ENCODE measurements at places on chromosomes 1 and 21.

DNA sequence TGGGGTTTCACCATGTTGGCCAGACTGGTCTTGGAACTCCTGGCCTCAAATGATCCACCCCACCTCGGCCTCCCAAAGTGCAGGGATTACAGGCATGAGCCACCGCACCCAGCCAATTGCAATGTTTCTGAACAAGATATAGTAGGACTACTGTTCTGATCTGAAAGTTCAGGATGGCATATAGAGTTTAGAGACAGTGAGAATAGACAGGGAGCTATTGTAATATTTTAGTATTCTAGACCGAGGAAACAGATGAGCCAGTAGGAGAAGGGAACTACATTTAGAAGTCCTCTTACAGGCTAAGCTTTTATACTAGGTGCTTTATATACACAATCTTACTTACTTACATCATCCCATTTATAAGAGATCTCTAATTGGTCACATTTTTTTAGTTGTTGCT, 33.1 kb downstream of the SOAT1 start:
- H3K27ac ChIP-seq: no peak overlapping the region
- H3K27me3 ChIP-seq: no peaks in the 10 kb centered on the region
- peaks cover 10% of the 10 kb centered on the region for H3K4me1 ChIP-seq
- no peak overlapping the region for H3K4me3 ChIP-seq
- DNase-seq: no peak

- peak overlapping the region; percentile 74 for H3K27ac ChIP-seq
- peaks cover 52% of the 10 kb centered on the region for H3K4me1 ChIP-seq
Measured at GRCh38 chr1:94658221-94658620, 116.7 kb upstream of the F3 start.

DNA sequence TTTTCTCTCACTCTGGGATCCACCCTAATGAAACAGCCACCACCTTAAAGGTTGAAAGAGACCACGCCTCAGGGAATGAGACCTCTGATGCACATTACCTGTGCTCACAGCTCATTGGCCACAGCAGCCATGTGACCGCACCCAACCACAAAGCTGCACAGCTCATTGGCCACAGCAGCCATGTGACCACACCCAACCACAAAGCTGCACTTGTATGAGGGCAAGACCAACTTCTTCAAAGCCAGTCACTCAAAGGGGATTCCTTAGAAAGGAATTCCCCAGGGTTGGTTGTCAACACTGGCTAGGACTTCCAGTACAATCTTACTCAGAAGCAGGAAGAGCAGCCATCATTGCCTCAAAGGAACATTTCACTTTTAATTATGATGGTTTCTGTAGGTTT, 43.6 kb upstream of the PDE9A start:
- peaks cover 2% of the 10 kb centered on the region for H3K36me3 ChIP-seq
- H3K4me1 ChIP-seq: peaks cover 4% of the 10 kb centered on the region
- peaks cover 10% of the 10 kb centered on the region for H3K27me3 ChIP-seq

DNA sequence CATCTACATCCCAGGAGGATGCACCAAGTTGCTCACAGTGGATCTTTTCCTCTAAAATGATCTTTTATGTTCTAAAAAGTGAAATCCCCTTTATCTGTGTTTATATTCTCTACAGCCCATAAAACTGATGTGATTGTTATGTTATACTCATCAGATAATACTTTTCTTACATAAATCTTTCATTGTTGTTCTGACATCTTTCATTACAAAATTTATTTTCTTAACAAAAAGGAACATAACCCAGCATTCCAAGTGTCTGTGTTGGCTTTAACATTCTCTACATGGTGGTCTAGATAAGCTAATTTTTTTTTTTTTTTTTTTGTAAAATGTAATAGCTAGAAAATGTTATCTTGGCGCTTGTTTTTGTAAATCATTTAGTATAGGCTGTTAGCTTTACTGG, 8.3 kb upstream of the CACYBP start:
- peaks cover 10% of the 10 kb centered on the region for H3K36me3 ChIP-seq
- no peak overlapping the region for H3K27ac ChIP-seq
- no peaks in the 10 kb centered on the region for H3K27me3 ChIP-seq
- H3K4me1 ChIP-seq: peaks cover 2% of the 10 kb centered on the region

DNA sequence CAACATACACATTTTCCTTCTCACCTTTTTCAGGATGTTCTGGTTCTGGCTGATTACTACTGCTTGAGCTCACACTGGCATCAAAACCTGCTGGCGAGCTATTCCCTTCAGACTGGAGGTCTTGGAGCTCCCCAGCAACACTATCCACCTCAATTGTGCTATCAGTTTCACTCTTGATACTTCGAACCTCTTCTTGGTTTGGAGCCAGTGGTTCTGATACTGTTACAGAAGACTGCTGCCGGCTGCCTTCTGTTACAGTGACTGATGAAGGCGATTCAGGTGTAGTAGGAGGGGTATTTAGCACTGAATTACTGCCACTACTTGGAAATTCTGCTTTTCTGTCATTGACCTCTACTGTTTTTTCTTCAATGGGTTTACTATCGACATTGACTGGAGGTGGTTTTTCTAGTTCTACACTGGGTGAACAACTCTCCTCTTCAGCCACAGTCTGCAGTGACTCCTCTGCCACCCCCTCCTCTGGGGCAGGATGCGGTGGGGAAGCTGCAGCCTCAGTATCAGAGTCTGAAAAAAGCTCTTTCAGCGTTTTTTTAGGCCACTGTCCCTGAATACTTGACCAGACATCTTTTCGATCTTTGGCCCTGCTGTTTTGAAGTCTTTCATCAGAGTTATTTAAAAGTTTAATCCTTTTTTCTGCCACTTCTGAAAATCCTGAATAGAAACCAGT, 20.7 kb upstream of the RBM34 start:
- no peaks in the 10 kb centered on the region for H3K27me3 ChIP-seq
- no peak overlapping the region for H3K27ac ChIP-seq
- no peaks in the 10 kb centered on the region for H3K4me1 ChIP-seq
- peaks cover 20% of the 10 kb centered on the region for H3K36me3 ChIP-seq
- no peak overlapping the region for H3K4me3 ChIP-seq

DNA sequence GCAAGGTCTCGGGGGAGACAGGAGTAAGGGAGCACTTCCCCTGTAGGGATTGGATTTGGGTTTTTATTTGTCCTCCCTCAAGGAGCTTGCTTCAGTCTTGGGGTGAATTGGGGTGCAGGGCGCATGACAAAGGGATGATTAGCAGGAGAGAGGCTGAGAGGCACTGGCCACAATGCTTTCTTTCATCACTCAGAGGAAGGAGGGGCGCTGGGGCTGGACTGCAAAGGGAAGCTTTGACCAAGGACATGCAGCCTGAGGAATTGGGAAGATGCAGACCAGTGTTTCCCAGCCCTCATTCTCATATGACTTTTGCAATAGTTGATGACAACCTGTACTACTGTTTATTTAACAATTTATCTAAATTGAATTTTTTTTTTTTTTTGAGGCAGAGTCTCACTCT, 34.1 kb upstream of the PDPN start:
- H3K4me3 ChIP-seq: no peak overlapping the region
- DNase-seq: no peak
- H3K36me3 ChIP-seq: no peaks in the 10 kb centered on the region
- no peak overlapping the region for H3K27ac ChIP-seq
- peaks cover 8% of the 10 kb centered on the region for H3K27me3 ChIP-seq
- no peaks in the 10 kb centered on the region for H3K4me1 ChIP-seq

- peaks cover 37% of the 10 kb centered on the region for H3K27me3 ChIP-seq
- no peaks in the 10 kb centered on the region for H3K36me3 ChIP-seq
- H3K4me3 ChIP-seq: no peak overlapping the region
- peaks cover 4% of the 10 kb centered on the region for H3K4me1 ChIP-seq
- H3K27ac ChIP-seq: no peak overlapping the region
- DNase-seq: no peak
Measured at GRCh38 chr1:223479718-223480425, 86.7 kb downstream of the CCDC185 start.

DNA sequence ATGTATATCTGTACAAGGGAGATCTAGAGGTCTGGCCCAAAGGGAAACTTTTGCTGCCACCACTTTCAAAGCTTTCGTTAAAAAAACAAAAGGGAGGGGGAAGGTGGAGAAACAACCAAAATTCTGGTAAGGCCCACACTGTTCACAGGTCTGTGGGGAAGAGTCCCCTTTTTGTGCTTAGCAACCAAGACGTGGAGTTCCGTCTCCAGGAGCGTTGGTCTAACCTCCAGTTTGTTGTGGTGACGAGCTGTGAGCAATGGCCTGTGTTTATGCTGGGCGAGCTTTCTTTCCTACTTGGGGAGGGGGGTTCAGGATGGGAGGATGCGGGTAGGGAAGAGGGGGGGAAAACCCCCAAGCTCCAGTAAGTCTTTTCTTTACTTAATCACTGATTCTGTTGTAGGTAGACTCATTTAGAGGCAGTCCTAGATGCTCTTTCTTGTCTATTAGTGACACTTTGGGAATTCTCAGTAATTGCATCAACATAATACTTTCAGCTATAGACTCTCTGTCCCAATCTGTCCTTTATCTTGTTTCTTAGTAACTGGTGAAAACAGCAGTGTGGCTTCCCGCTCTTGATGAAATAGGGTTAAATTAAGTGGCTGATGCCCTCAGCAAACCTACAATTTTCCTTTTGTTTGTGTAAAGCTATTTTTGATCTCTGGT, 1.5 kb downstream of the HIPK1 start:
- H3K27me3 ChIP-seq: no peaks in the 10 kb centered on the region
- peak overlapping the region; percentile 93 for H3K27ac ChIP-seq
- no peak for DNase-seq
- peaks cover 1% of the 10 kb centered on the region for H3K36me3 ChIP-seq
- peaks cover 52% of the 10 kb centered on the region for H3K4me1 ChIP-seq

GRCh38 chr1:36175137-36176095, 19.5 kb downstream of the MAP7D1 start:
- peaks cover 26% of the 10 kb centered on the region for H3K36me3 ChIP-seq
- H3K27me3 ChIP-seq: no peaks in the 10 kb centered on the region
- no peak for DNase-seq
- H3K27ac ChIP-seq: no peak overlapping the region

DNA sequence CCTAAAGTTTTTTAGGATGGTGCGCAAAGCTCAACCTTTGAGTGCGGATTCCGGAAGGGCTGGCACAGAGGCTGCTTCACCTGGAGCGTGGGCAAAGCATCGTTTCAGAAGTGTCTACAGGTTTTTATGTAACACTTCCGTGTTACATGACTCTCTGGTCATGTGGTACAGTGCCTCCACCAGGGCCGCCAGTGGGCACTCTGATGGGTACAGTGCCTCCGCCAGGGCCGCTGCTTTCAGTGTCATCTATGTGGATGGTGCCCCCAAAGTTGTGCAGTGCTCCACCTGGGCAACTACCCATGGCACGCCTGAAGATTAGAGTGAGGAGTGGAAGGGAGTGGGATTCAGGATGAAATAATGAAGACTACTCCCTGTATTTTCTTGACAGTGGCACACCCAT, 101.4 kb upstream of the C1orf174 start:
- H3K27me3 ChIP-seq: peaks cover 24% of the 10 kb centered on the region
- no peak overlapping the region for H3K27ac ChIP-seq
- no peak for DNase-seq
- no peaks in the 10 kb centered on the region for H3K4me1 ChIP-seq
- no peak overlapping the region for H3K4me3 ChIP-seq

- H3K4me3 ChIP-seq: no peak overlapping the region
- no peaks in the 10 kb centered on the region for H3K36me3 ChIP-seq
- H3K27ac ChIP-seq: no peak overlapping the region
- peaks cover 13% of the 10 kb centered on the region for H3K4me1 ChIP-seq
- no peak for DNase-seq
- H3K27me3 ChIP-seq: no peaks in the 10 kb centered on the region
Measured at GRCh38 chr1:115186711-115187265, 97.5 kb upstream of the TSPAN2 start.

GRCh38 chr1:191929383-191929782, 228.9 kb upstream of the RGS18 start:
- H3K4me1 ChIP-seq: no peaks in the 10 kb centered on the region
- no peaks in the 10 kb centered on the region for H3K27me3 ChIP-seq
- H3K36me3 ChIP-seq: no peaks in the 10 kb centered on the region
- H3K4me3 ChIP-seq: no peak overlapping the region
- no peak overlapping the region for H3K27ac ChIP-seq

DNA sequence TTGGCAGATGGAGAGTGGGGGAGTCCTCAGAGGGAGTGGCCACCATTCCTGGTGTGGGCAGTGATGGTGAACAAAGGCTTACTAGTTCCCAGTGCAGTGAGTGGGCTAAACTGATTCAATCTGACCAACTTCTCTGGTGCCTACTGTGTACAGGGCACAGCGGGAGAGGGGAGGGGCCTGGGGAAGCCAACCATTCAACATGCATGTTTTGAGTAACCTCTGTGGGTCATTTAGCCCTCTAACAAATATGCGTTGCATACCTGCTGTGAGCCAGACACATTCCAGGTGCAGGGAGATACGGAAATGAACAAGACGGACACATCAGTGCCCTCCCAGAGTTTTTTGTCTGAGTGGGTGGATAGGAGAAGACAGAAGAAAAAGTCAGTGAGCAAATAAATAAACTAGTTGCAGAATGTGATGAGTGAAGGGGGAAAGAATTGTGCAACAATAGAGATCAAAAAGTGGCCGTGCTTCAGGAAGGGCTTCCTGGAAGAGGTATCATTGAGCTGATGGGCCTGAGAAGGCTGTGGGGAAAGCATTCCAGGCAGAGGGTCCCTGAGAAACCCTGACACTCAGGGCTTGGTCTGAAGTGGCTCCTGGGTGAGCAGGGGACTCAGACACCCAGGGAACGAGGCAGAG, 78.8 kb downstream of the EPHB2 start:
- H3K27me3 ChIP-seq: no peaks in the 10 kb centered on the region
- peaks cover 21% of the 10 kb centered on the region for H3K4me1 ChIP-seq
- H3K4me3 ChIP-seq: no peak overlapping the region

DNA sequence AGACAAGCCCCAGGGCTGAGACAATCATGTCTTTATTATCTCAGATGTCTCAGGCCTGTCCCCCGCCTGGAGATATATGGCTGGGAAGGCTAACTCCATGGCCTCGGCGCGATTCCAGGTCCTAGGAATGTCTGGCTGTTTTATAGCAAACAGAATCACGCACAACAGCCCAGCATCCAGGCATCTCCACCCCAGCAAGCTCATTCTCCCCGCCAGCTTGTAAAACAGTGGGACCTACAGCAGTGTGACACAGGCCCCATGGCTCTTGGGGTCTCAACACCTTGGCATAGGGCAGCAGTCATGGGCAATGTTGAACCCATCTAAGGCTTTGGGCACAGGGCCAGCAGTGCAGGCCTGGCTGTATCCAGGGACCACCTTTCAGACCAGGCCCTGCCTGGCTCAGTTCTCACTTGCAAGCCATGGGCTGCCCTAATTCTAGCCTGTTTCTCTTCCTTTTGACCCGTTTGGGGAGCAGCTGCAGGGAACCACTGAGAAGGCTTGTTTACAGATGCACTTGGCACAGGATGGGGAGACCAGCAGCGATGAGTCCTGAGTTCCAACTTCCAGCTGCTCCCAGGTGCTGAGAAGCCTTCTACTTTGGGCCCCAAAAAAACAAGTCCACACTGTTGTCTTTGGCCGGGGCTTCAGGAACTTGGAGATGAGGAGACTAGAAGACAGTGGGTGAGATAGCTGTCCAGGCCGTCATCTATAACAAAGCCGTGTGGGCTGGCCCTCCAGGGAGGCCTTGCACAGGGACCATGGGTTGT, 34.4 kb downstream of the WNT4 start:
- no peak overlapping the region for H3K4me3 ChIP-seq
- peak overlapping the region; percentile 49 for H3K27ac ChIP-seq
- no peak for DNase-seq
- peaks cover 4% of the 10 kb centered on the region for H3K4me1 ChIP-seq
- peaks cover 21% of the 10 kb centered on the region for H3K36me3 ChIP-seq

GRCh38 chr1:159877695-159878444, 15.4 kb upstream of the VSIG8 start:
- no peaks in the 10 kb centered on the region for H3K4me1 ChIP-seq
- no peak overlapping the region for H3K4me3 ChIP-seq
- peaks cover 37% of the 10 kb centered on the region for H3K27me3 ChIP-seq
- peaks cover 1% of the 10 kb centered on the region for H3K36me3 ChIP-seq
- DNase-seq: no peak

GRCh38 chr1:20087668-20088067, 17.7 kb downstream of the PLA2G5 start:
- H3K4me3 ChIP-seq: no peak overlapping the region
- peaks cover 4% of the 10 kb centered on the region for H3K4me1 ChIP-seq
- H3K36me3 ChIP-seq: no peaks in the 10 kb centered on the region
